ENCODE measurements at places on chromosomes 3 and 15.

DNA sequence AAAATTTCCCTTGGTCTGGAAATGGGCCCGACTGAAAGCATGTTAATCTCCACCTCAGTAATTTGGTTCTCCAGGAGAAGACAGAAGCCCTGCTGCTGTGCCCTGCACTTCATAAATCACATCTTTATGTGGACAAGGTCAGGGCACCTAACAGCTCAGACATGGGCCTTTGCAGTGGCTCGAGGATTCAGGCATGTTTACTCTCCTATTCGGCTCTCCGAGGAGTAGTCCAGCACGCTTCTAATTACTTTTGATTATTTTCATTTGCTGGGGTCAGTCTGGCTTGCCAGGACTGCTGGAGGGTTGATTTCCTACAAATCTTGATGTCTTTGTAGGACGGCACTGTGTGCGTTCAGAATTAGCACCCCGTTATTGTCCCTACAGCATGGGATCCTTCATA is 511.2 kb downstream of the MECOM start:
- DNase-seq: no peak

- no peak for DNase-seq
Measured at GRCh38 chr15:25664761-25665160, 198.4 kb downstream of the ATP10A start.

DNA sequence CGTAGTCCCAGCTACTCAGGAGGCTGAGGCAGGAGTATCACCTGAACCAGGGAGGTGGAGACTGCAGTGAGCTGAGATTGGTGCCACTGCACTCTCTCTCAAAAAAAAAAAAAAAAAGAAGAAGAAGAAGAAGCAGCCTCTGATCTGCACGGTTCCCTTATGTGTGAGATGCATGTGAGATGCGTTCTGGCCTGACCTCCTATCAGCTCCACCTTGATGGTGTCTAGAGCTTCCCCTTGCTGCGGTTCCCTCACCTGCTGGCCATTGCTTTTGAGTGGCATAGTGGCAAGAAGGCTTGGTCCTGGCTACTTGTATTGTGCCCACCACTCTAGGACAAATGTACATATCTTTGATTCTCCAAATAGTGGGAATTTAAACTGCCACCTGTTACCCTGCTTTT is 49.4 kb upstream of the CFAP161 start:
- DNase-seq: no peak

DNA sequence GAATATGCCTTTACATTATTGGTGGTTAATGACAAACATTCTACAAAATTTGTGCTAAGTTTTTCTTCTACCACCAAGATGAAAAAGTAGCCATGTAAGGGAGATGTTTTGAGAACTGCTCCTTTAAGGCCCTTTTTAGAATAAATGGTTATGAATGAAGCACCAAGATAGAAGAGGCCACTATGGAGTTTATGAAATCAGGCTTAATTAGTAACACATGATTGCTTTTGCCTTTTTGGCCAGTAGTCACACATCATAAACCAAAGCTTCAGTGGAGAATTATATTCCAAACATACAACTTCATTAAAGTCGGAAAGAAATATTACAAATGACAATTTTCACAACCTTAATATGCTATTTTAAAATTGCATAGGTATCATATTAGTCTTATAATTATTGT is 331.7 kb downstream of the RBMS3 start:
- DNase-seq: no peak

- DNase-seq: peak; percentile 8
Measured at GRCh38 chr15:93997071-93997658, 234.2 kb upstream of the MCTP2 start.

DNA sequence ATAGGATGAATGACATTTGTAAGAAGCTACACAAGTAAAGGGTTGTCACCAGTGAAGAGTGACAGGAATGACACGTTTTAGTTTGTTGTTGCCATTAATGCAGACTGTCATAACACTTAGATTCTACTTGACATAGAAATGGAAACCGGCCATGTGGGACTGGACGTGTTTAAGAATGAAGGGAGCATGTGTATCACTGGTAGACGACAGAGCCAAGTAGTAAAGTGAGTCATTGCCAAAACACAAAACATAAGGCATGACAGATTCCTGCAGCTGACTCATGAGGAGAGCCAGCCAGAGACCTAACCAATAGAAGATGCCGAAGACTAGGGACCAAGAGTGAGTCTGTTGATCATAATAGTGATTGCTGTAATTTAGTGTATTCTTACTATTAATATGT is 106.2 kb upstream of the PLAAT1 start:
- DNase-seq: no peak

GRCh38 chr3:113981803-113982202 is 34.0 kb downstream of the ZDHHC23 start:
- DNase-seq: no peak
